ENCODE measurements at places on chromosomes 4 and X.
A peak's percentile ranks its signal among the peaks of the same experiment; 100 is the strongest.

- DNase-seq, result no peak
These were observed 17.0 kb downstream of the ENOX2 start for GRCh38 chrX:130885996-130886395.

DNA sequence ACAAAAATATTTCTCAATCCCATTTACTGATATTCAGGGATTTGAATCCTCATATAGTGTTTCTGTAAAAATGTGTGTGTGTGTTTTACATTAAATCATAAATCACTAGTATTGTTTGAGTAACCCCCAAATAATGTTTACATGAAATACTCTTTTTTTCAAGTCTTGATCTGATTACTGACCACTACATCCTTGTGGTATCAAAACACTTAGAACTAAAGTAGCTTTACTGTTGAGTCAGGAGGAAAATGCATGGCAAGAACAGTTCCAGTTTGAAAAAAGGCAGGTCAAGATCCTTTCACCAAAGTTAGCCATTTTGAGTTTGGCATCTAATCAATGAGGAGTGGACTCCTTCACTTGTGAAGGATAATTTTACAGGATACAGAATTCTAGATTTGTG, 3.6 kb upstream of the WDR19 start:
- no peak for DNase-seq

GRCh38 chr4:134132086-134132783, 69.4 kb downstream of the PABPC4L start:
- no peak for DNase-seq

GRCh38 chrX:39693298-39693697, 404.5 kb downstream of the BCOR start:
- no peak for DNase-seq

- no peak for DNase-seq
These were observed 276.9 kb upstream of the TACR3 start for GRCh38 chr4:103996637-103997036.

DNA sequence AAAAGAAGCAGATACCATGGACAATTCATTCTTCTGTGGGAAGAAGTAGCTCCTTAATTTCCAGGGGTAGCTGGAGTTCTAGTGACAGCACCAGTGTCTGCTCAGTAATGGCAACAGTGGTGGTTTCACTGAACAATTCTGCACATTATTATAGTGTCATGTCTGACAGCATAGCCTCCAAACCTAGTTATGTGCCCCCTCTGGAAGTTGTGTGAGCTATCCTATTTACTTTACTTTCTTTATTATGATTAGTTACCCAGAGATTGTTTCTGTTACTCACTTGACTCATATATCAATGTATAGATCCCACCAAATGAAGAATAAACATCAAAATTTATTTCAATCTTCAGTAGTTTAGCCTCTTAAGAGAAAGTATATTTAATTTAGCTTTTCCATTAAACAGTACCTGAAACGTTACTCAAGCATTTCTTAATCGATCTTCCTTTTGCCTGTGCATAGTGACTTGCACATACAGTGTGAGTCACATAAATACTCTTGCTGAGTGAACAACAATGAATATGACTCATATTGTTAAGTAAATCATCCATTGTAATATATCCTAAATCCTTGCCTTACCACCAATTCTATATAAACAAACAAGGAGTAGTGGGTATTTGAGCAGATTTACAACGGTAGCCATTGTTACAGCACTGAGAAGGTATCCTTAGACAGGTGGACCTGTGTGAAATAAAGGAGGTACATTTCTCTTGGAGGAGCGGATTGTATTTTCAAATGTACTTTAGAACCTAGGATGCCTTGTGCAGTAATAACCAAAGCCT, 534.7 kb downstream of the ANKRD50 start:
- DNase-seq, result no peak

GRCh38 chr4:25440478-25441030, 63.5 kb downstream of the ANAPC4 start:
- DNase-seq, result peak; percentile 56

- DNase-seq, result no peak
These were observed 690.6 kb downstream of the DMD start for GRCh38 chrX:32520789-32521188.

GRCh38 chr4:154623436-154623835, 11.0 kb upstream of the FGG start:
- no peak for DNase-seq

DNA sequence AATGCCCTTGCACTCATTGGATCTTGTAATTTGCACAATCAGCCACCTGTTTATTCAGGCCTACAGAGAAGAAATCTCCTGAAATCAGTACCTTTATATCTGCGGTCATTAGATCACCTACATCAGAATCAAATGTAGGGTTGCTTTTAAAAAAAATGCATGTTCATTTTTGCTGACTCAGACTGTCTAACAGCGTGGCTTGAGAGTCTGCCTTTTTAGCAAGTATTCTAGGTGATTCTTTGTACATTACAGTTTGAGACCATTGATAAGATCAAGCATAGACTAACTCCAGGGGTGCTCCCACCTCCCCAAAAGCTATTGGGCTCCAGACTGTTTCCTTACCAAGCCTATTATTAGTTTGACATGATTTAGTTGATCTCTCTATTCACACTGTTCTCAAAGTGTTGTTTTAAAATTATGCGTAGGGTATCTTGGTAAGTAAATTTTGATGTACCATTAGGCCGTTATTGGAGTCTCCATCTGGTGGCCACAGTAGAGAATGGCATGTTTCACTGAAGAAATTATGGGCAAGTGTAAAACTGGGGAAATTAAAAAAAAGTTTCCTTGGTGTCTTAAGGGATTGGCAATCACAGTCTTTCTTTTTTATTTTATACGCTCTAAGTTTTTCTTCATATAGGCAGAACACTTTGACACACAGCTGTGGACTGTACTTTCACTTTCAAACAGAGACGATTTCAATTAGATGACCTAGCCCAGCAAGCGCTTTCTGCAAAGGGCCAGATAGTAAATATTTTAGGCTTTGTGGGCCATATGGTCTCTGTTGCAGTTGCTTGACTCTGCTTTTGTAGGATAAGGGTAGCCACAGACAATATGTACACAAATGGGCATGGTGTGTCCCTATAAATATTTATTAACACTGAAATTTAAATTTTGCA, 33.7 kb upstream of the MSL3 start:
- peak; percentile 4 for DNase-seq

GRCh38 chr4:139521754-139522401, 34.1 kb downstream of the SETD7 start:
- no peak for DNase-seq

DNA sequence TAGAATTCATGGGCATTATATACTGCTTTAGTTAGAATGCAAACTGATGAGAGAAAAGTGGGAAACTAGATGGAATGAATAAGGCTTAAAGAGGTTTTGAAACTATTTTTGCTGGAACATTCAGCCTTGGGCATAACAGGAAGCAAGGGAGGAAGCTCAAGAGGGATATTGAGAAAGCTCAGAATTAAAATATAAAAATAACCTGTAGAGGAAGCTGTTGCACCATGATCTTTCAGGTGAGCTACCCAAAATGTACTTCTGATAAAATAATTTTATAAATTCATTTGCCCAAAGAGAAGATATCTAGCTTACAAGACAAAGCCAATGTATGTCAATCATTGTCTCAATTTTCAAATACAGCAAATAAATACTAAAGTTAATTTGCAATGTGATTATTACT, 11.3 kb downstream of the GC start:
- DNase-seq, result no peak

- DNase-seq, result peak; percentile 71
These were observed 36.9 kb downstream of the STARD8 start for GRCh38 chrX:68684291-68684918.

- DNase-seq, result no peak
These were observed 20.6 kb upstream of the SOX3 start for GRCh38 chrX:140525448-140525847.

DNA sequence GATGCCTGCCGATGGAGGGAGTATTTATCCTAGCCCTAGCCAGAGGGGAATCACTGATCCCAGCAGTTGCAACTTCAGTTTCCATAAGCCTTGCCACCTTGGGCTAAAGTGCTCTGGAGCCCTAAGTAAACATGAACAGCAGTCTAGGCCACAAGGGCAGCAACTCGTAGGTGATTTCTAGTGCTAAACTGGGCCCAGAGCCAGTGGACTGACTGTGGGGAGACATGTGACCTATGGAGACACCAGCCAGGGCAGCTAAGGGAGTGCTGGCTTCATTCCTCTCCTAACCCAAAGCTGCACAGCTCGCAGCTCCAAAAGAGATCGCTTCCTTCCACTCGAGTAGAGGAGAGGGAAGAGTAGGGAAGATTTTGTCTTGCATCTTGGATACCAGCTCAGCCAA, 120.8 kb upstream of the MAGEA10 start:
- peak; percentile 11 for DNase-seq

GRCh38 chr4:40350627-40351227, 15.6 kb downstream of the CHRNA9 start:
- DNase-seq, result no peak

DNA sequence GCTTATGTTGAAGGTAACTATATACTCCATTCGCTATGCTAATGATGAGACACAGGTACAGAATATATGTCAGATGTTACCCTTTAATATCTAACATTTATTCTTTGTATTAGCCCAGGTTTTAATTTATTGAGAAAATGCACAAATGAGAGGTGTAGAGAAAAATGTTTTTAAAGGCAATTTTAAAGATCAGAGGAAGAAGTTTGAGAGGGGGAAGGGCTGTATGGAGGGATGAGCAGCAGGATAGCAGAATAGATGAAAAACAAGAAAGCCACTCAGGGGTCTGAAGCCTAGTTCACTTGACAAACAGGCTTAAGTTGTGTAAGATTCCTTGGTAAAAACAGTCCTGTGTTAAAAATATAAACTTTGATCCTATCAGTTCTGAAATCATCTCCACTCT, 3.7 kb downstream of the MAB21L2 start:
- no peak for DNase-seq

- no peak for DNase-seq
These were observed 219.0 kb downstream of the CPE start for GRCh38 chr4:165597581-165598480.

DNA sequence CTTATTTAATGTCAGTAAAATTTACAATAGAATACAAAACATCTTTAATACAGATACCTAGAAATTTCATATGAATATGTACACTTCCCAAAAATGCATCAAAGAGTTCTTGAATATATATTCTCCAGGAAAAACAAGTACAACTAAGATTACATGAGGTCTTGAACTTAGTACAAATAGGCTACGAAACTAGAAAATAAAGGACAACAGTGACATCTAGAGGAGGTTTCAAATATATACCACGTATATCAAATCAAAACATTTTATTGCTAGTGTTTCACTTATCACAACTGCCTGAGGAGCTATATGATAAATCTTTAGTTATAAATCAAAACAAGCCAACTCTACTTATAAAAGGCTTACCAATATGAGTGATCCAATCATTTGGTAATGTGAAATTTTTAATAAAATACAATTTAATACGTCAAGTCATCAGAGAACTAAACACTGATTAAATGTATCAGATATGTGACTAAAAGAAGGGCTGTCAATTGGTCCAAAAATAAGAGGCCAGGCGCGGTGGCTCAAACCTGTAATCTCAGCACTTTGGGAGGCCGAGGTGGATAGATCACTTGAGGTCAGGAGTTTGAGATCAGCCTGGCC, 36.6 kb downstream of the ANAPC10 start:
- DNase-seq, result no peak

DNA sequence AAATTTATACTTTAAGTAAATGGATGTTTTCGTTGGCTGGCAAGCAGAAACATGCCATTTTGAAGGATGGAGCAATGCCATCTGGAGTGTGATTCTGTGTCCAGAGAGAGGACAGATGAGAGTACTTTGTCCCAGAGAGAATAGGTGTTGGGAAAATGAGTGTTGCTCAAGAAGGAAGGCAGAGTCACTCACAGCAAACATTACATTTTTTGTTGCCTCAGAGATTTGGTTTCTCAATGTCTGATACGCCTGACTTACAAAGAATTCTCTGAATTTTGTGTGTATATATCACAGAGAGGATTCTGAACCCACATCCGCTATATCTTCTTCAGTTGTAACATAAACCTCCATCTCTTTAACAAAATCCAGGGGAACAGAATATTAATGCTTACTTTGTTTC, 102.8 kb upstream of the PCDH18 start:
- DNase-seq, result no peak

- DNase-seq, result no peak
These were observed 444.1 kb downstream of the BCOR start for GRCh38 chrX:39653691-39654090.

DNA sequence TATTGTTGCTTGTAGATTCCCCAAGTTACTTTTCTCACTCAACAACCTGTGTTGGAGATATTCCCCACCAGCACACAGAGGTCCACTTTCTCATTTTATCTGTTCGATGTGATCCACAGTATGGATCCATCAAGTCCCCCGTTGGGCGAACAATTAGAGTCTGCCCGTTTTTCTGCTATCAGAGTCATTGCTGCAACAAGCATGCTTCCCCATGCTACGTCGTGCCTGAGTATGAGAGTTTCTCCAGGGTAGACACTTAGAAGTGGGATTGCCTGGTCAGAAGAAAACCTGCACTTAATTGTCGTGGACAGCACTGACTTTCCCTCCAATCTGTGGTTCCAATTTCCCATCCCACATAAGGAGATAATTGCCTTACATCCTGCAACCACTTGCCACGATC, 62.7 kb upstream of the SHOX start:
- no peak for DNase-seq

- no peak for DNase-seq
These were observed 803.6 kb downstream of the GLUD2 start for GRCh38 chrX:121851033-121851432.

DNA sequence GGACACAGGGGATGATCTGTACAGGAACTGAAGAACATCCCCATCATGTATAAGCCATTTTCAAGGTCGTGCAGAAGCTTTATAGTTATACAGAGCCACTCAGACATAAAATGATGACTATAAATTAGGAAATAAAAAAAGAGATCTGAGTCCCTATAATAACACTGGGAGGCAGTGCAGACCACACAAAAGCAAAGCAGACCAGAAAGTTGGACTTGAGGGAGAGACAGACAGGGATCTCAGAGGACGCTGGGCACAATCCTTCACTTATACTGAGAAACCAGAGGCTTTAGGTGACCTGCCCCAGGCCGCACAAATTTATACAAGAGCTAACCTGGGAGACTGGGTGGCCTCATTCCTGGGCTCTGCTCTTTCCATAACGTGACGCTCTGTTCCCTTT, 70.5 kb downstream of the HADH start:
- no peak for DNase-seq

DNA sequence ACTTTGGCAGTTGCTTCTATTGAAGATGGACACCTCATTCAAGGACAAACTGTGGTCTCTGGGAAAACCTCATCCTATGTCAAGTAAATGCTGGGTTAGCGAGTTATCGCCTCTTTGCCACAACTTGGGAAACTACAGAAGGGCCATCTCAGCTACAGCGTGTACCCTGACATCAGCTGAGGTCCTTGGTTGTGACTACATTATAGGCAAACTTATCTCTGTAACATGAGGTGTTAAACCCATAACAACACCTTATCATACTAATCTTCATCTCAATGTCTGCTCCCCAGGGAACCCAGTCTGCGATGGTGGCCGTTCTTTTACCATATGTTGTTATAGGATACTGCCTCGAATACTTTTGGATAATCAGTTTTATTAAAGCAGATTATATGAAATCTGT, 1862.7 kb downstream of the STIM2 start:
- DNase-seq, result no peak

- no peak for DNase-seq
These were observed 48.6 kb downstream of the MAGEA9 start for GRCh38 chrX:149830192-149830873.
